ENCODE measurements at places on chromosomes 13 and 19.

DNA sequence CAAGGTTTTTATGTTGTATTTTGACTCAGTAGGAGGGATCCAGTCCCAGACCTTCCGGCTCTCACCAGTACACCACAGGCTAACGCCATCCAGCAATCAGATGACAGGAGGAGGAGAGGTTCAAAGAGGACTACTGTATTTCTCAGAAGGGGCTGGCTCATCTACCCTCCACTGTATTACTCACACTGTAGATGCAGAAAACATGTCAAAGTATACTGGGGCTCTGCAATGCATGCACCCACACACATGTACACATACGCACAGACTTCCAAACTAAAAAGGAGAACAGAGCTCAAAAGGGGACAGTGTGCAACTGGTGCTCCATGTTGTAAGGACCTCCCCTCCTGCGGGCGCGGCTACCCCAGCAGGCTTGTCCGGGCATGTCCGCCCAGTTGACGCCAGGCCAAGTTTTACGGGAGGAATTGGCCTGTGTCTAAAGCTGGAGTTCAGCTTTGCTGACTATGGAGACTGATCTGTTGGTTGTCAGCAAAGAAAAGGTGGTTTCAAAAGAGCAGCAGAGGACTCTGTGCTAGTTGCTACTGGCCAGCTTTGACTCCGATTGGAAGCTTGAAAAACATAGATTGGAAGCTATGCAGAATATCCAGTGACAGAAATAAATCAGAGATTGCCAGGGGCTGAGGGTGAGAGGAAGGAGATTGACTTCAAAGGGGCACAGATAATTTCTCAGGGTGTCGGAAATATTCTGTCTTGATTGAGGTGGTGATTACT is 314.2 kb downstream of the DLEU7 start:
- DNase-seq, result no peak

DNA sequence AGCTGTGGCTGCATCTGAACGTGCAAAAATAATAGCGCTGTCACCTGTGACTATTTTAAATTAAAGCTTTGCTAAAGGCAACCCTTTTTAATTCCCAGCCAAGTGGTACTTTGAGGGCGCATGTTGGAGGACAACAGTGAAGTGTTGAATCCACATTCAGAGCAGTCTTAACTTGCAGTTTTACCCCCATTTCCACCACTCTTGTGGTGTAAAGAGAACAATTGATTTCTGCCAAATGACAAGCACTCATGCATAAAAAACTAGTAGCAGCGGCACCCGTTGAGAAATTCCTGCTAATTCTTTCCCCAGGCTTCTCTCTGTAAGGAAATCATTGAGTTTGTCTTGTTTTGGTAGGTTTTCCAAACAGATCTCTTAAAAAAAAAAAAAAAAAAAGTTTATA is 1033.3 kb downstream of the EFNB2 start:
- DNase-seq, result no peak

DNA sequence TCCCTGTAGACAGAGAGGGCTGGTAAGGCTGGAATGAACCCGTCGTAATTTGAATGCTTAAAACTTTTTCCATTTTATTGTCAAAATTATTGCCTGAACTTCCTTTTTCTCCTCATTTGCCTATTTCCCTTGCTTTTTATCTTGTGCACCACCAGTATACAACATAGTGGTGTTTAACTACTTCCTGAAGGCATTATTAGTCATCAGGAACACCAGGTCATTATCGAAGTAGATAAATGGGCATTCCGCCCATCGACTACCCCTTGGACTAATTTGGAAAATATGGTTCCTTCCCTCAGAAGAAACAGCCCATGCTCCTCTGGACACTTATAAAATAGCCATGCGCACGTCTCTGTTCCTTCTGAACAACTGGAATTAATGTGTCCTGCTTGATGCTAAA is 232.1 kb downstream of the TM9SF2 start:
- no peak for DNase-seq

DNA sequence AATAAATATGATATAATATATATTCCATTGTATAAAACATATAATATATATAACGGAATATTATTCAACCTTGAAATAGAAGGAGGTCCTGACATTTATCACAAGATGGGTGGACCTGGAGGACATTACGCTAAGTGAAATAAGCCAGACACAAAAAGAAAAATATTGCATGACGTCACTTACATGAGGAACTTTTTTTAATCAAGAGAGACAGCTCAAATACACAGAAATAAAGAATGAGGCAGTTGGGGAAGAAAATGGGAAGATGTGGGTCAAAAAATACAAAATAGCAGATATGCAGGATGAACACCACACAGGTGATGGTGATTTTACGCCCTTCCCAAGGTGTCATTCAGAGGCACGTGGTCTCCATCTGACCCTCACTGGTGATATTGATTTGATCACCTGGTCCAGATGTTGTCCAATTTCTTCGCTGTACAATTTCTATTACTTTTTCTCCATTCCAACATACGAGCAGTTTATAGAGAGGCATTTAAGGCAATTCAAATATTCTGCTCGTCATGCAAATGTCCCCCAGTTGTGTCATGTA is 513 bp upstream of the ZNF317 start:
- no peak for DNase-seq

GRCh38 chr13:30639671-30640070 is 22.0 kb downstream of the USPL1 start:
- no peak for DNase-seq

- DNase-seq, result no peak
Measured at GRCh38 chr19:7746903-7747884, at the start of gene CD209. Gene CD209 (minus strand): TSS chr19:7747534. CDS start chr19:7747511, 23 bp downstream.

DNA sequence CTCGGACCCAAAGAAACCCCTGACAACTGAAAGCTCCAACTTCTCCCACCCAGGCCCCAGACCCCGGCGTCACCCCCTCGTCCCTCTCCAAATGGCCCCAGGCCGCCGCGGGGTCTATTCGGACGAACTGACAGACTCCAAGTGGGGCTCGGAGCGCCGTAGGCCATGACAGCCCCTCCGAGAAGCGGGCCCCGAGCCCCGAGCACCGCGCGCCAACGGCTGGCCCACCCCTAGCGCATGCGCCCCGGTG is 360 bp downstream of the DDX39A start:
- peak; percentile 81 for DNase-seq

DNA sequence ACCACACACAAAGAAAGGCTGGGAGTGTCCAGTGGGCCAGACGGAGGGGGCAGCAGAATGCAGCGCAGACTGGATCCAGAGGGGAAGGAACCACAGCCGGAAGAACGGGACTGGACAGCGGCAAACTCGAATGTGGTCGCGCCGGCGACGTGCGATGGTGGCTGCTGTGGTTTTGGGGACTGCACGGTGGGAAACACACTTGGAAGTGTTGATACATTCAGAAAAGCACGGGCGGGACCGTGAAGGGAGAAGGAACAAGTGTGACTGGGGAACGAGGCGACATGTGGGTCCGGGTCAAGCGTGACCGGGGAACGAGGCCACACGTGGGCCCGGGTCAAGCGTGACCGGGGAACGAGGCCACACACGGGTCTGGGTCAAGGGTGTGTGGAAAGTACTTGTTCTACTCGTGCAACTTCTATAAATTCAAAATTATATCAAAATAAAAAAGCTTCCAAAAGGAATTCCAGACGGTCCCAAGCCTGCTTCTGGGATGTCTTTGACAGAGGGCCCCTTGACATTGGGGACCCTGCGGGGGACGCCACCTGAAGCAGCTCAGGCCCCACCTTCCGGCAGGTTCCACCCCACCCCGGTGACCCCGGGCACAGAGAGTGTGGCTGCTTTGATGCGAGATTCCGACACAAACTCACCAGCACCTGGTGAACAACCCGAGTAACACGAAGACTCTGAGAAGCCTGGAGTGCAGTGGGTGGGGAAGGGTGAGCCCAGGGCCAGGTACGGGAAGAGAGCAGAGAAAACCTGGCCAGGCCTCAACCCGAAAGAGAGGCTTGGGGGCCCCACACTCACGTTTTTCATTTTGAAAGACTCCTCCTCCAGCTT is 25.1 kb upstream of the C13orf46 start:
- no peak for DNase-seq

DNA sequence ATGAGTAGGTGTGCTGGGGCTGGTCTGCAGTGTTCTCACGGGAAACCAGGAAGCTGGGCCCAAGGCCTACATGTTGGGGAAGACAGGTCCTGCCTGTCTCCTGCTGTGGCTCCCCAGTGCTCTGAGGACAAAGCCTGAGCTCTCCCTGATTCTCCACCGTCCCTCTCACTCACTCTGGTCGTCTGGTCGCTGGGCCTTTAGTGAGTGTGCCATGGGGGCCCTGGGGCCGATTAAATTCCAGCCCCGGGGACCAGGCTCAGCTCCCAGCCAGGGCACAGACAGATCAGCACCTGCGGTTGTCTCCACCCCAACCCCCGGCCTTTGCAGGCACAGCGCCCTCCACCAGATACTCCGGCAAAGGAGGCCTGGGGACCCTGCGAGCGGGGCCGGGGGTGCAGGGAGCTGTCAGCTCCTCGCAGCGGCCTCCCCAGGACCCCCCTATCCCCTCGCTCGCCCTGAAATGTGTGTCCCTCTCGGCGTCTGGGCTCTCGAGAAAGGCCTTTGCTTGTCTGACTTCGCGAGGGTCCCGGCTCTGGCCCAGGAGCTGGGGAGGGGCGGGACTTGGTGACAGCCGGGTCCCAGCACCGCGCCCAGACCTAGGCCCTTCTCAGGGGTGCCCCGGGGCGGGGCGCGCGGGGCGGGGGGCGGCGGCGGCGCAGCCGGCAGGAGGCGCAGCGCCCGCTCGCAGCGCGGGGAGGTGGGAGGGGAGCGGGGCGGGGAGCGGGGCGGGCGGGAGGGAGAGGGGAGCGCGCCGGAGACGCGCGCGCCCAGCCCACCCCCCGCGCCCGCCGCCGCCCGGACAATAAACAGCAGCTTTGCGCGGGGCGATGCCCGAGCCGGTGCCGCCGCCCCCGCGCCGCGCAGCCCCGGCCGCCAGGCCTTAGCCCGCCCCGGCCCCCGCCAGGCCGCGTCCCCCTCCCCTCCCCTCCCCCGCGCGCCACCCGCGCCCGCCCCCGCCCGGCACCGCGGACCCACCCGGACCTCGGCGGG is at the start of gene PALM:
Gene PALM, plus strand, starts transcription at position 782 of the 990 bp plus-strand sequence. CDS start 212 bp downstream, outside the sequence.
- DNase-seq, result no peak

DNA sequence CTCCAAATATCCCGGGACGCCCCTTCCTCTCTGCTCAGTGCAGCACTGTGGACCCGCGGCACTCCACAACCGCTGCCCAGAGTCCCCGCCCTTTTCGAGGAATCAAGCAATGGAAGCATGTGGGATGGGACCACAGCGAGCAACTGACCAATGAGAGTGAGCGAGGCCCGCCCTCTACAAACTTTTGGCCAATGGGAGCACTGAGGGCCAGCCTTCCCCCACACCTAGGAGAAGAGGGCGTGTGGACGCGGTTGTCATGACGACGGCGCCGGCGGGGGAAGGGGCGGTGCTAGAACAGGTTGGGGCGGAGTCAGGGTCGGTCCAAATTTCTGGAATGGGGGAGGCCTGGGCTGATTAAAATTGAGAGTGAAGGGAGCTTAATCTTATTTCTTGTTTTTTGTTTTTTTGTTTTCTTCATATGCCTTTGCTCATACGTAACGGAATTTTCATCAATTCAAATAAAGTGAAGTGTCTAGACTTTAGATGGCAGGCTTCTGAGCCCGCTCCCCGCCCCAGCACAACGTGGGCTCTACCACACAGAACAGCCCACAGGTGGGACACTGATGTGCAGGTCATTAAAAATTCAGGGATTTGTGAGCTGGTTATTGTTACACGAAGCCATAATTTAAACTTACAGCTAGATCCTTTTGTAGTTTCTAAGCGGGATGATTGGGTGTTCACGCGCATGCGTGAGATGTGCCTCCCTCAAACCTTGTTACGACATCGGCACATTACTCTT is at the start of gene DNAAF3:
Gene DNAAF3, minus strand, starts transcription at position 84 of the 739 bp plus-strand sequence. CDS start 200 bp downstream, outside the sequence.
- DNase-seq, result peak; percentile 37

Data from activated CD4-positive, alpha-beta T cell treated with anti-CD3 and anti-CD28 coated beads for 24 hours (primary cell).